ENCODE measurements at places on chromosomes 1 and 21.

DNA sequence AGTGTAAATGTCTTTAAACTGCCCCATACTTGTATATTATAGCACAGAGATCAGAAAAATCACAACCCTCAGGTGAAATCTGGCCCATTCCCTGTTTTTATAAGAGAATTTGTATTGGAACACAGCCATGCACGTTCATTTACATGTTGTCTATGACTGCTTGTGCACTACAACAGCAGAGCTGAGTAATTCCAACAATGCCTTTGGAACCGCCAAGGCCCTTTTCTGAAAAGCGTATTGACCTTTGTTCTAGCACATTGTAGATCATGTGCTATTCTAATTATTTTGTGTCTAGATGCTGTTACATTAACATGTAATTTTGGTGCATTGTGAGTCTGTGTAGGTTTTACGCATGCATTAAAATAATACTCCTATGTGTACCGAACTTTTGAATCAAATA lies 339.6 kb downstream of the CHRM3 start:
- DNase-seq = no peak

DNA sequence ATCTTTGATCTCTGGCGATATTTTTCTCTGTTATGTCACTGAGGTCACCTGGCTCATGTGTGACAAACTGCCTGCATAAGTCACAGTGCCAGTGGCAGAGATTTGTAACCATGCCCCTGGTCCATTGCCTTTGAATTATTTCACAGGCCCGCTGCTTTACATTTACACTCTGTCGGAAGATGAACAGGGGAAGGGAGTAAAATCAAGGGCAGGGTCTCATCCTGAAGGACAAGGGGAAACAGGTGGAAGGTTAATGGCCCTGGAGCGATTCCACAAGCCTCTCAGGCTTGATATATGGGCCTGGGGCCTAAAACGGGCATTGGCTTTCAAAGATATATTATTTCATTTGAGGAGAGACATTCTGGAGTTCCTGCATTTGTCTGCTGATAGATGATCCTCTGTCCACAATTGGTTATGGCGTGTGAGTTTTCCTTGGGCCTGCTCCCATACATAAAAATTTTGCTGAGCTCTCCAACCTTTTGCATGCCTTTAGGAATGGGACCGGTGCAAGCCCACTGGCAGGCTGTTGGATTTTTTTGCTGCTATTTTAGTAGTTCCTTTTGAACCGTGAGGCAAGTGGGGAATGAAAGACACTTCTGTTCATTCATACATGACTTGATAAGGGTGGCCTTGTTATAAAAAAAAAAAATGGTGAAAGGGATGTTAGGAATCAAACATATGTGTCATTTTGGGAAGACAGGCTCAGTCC lies 51.9 kb downstream of the NR5A2 start:
- no peak for DNase-seq

GRCh38 chr1:156475568-156476500 lies 24.7 kb downstream of the MEF2D start:
- DNase-seq = no peak

DNA sequence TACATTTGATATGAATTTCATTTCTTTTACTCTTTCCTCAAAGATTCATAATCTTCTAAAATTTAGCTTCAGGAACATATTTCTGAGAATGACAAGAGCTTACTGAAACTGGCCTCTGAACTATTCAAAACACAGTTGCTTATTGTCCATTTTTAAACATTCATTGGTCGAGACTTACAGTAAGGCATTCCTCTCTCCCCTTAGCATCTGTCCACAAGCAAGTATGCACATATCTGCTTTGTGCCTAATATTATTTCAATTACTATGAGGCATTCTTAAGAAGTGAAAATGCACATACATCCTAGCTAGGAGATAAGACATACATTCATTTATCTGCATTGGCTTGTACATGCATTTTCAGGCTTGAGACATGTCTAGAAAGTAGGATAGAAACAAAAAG lies 488.7 kb downstream of the PTBP2 start:
- DNase-seq = no peak

GRCh38 chr1:208967334-208967733 lies 616.2 kb upstream of the CAMK1G start:
- DNase-seq = no peak

GRCh38 chr1:234942879-234943506 lies 185.6 kb downstream of the TOMM20 start:
- DNase-seq = no peak

- DNase-seq = no peak
Observed at GRCh38 chr21:26539566-26539965, 33.5 kb downstream of the CYYR1 start.

DNA sequence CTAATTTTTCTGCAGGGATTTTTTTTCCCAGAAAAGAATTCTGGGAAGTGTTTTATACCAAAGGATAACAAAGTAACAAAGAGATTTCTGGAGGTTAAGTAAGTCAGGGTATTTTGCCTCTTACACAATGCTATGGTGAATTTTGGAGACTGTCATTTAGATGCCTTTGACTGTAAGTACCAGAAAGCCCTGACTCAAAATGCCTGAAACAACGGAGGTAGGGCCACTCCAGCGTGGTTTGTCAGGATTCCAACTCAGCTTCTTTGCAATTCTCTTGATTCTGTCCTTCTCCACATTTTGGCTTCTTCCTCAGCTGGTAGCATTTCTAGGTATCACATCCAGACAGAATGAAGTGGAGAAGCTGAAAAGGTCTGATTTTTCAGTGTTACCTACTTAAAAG lies 106.5 kb downstream of the UCHL5 start:
- no peak for DNase-seq

GRCh38 chr1:74396933-74397332 lies 115.5 kb downstream of the LRRC53 start:
- no peak for DNase-seq

DNA sequence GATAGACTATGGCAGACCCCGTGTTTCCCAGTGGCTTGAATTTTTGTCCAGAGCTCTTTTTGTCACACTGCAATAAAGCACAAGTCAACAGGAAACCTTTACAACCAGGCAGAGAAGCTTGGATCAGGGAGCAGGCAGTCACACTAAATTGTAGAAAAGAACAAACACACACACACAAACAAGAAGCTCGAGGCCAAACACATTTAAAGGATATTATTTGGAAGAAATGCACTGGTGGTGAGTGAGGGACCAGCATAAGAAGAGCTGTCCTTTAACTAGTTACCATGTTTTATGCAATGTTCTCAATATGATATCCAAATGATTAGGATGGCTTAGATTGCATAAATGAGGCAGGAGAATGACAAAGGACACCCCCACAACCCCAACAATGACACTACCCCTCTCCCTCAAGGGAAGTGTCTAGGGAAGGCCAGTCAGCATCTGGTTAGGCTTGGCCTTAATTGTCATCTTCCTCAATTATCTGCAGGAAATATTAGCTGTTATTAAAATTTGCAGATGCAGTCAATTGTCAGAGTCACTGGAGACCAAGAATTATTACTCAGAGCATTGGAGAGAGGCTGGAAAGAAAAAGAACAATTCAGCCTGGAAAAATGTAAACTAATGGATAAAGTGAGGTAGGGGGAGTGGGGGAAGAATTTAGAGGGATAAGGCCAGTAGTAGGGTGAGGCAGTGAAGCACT lies 35.3 kb downstream of the DDR2 start:
- DNase-seq = no peak

DNA sequence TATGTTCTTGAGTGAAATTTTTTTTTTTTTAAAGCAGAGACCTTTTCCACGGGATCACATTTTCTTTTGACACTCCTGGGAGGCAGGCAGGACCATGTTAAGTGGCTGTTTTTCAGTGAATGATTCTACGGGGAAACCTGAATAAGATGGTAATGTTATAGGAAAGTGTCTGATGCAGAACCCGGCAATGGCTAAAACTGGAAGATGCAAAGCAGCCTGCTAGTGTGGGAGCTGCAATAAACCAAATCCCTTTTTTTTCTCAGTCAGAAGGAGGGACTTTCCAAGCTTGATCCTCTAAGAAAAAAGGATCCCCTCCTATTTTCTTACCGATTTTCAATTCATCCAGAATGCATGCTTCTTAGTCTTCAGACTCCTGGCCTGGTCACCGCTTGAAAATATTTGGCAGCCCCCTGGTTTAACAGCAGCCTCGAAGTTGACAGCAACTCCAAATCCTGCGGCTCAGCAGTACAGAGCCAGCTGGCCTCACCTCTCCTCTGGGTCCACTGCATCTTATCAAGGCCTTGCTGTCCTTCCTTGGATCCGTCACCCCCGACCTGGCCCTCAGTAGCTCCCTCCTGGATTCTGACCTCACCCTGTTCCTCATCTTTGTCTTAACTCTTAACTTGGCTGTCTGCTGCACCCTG lies 5.6 kb downstream of the MX2 start:
- DNase-seq = no peak

DNA sequence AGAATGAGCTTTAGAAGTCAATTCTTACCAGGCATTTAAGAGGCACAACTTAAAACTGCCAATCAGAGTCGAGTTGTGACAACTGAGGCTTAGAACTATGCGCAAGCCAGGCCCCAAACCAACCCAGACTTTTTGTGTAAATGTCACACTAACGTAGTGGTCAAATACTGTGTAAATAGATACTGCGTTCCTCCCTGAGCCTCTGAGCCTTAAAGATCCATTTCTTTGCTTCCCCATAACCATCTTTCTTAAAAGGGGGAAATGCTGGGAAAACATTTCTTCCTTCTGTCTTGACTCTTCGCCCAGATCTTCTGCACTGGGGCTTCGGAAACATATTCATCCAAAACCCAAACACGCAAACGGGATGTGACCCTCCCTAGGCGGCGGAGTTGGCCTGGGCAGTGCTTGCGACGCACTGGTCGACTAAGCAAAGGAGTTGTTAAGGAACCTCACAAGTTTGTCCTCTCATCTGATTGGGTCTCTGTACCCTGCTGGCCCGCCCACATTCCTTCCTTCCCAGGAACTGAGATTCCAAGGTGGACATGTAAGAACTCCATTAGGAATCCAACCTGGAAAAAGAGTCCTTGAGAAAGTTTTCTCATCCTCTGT lies 2.6 kb downstream of the ADAMTS5 start:
- no peak for DNase-seq

- no peak for DNase-seq
Observed at GRCh38 chr1:22689505-22689904, 21.1 kb upstream of the EPHB2 start.

DNA sequence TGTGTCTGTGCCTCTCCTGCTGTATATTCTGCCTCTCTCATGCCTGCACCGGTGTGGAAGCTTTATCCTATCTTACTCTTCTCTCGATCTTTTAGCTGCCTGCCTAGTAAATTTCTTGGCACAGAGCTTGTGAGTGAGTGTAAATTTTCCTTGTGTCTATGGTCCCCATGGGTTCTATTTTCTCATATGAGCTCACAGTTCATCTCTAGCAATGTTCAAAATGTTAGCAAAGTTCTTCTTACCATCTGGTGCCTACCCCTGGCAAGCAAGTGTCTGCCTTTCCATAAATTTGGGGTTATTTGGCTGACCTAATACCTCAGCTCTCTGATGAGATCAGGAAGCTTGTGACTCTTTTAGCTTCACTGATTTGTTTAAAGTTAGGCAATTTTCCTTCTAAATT lies 572.1 kb upstream of the BRINP3 start:
- DNase-seq = no peak

GRCh38 chr1:15260418-15261154 lies 13.6 kb downstream of the FHAD1 start:
- no peak for DNase-seq

DNA sequence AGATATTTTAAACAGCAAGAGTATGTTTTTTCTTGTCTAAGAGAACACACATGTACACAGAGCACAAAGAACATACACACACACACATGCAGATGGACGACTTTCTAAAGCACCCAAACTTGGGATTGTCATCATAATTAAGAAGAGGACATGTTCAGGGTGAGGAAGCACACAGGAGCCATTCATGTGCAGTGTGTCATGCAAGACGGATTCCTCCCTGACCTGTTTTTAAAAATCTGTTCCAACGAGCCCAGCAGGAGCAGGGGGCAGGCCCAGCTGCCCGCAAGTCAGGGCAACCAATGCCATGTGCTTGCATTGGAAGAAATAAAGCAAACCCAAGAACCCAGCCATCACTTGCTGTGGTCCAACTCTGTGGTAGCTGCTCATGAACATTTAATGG lies 167.3 kb upstream of the ZNF644 start:
- DNase-seq = no peak

- DNase-seq = no peak
Observed at GRCh38 chr1:19750101-19750881, 49.4 kb downstream of the TMCO4 start.

- no peak for DNase-seq
Observed at GRCh38 chr1:208437401-208437800, 193.2 kb upstream of the PLXNA2 start.

DNA sequence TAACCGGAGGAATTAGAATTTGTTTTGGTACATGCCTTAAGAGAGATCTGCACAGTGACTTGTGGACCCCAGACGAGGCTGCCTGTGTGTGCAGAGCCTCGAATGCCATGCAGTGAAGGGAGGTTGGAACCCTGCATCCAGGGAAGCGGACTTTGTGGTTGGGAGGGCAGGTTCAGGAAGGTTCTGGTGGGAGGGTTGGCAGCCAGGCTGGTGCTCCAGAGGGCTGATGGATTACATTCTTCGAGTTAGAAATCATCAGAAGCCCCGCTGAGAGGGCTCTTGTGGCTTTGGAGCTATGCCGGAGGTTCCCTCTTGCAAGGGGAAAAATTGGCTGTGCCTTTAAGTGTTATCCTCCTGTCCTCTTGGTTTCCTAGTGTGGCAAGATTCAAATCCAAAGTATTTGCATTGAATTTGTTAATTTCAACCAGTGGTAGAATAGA lies 21.1 kb downstream of the ROR1 start:
- DNase-seq = no peak

DNA sequence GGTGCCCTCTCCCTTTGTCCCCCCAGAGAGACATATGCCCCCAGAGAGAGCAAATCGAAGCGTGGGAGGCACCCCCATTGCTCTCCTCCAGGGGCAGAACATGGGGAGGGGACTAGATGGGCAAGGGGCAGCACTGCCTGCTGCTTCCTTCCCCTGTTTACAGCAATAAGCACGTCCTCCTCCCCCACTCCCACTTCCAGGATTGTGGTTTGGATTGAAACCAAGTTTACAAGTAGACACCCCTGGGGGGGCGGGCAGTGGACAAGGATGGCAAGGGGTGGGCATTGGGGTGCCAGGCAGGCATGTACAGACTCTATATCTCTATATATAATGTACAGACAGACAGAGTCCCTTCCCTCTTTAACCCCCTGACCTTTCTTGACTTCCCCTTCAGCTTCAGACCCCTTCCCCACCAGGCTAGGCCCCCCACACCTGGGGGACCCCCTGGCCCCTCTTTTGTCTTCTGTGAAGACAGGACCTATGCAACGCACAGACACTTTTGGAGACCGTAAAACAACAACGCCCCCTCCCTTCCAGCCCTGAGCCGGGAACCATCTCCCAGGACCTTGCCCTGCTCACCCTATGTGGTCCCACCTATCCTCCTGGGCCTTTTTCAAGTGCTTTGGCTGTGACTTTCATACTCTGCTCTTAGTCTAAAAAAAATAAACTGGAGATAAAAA lies 8.4 kb downstream of the EFNA3 start:
- no peak for DNase-seq

DNA sequence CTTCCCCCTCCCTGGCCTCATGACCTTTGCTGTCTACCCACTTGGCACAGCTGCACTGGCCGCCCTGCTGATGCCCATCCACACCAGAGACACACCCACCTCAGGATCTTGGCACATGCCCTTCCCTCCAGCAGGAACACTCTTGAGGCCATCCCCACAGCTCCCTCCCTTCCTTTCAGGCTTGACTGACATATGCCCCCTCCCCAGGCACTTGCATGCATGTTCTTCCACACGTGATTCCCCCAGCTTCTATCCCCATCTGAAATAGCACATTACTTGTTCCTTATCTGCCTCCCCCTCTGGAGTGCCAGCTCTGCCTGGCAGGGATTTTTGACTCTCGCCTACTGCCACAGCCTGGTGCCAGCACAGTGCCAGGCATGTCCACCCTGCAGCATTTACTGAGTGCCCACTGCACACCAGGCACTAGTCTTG lies 98.5 kb upstream of the SLC25A33 start:
- DNase-seq = no peak
